ENCODE measurements at places on chromosomes 1 and 21.

GRCh38 chr1:231519166-231519565 is 9.3 kb upstream of the TSNAX start:
- no peak for DNase-seq

DNA sequence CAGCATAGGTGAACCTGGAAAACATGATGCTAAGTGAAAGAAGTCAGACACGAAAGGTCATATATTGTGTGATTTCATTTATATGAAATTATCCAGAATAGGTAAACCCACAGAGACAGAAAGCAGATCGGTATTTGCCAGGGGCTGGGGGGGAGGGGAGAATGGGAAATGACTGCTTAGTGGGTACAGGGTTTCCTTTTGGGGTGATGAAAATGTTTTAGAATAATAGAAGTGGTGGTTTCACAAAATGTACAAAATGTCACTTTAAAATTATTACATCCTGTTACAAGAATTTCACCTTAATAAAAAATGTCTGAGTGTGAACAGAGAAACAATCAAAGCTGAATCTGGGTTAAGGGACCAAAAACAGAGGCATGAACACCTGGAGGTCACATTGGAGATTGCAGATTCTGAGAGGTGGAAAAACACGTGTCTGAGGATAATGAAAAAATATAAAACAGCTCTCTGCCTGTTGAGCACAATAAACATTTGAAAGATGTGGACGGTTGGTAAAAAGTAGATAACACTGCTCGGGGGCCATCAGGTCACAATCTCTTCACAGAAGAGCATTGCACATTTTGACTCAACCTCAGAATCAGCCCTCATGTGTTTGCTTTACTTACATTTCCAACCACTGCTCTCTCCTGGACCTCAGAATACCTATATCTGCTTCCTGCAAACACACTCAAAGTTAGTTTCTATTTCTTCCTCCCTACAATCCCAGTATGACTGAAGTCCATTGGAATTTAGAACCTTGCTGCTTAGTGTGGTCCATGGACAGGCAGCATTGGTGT is 3.2 kb downstream of the SLAMF6 start:
- no peak for DNase-seq

DNA sequence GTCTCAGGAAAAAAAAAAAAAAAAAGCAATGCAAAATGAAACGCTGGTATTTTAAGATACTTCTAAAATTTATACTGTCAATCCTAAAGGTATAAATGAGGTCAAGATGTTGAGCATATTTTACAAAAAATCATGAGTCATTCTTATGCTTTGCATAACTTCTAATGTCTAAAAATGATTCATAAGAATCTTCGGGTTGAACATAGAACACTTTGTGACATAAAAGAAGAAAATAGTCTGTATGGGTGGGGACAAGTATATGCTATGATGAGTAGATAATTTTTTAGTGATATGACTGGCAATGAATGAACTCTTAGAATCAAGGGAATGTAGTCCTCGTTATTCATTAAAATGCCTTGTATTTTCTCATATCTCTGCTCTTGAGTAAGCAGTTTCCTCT is 416.9 kb upstream of the USP24 start:
- no peak for DNase-seq

DNA sequence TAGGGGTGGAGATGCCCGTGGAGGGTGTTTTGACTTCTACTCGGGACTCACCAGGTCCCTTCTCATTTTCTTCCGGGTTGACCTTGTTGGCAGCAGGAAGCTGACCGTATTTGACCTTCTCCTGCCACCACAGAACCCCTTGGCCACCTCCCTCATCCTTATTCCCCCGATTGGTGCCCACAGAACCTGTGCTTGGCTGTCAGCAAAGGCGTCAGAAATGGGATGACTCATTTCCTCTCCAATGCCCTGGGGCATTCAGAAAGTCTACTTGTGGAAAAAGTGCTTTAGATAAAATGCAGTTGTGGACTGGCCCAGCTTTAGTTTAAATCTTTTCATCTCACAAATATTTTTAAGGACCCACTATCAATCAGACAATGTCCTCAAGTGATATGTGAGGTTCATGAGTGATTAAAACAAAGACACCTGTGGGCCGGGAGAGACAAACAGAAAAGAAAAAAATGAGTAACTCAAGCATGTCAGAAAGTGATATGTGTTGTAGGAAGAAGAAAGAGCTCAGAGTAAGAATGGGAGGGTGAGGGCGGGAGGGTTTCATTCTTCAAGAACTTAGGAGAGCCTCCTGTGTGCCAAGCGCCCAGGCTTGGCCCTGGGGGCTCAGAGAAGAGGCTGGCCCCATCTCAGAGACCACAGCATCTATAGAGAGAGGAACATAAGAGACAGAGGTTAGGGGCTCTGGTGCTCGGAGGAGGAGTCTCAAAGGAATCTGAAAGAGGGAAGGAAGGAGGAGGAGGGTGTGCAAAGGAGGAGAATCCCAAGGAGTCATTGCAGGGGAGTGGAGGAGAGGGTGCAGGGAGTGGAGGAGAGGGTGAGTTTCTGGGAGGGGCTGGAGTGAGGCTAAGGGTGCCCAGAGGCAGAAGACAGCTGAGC is 221.6 kb upstream of the VAMP3 start:
- DNase-seq: no peak

DNA sequence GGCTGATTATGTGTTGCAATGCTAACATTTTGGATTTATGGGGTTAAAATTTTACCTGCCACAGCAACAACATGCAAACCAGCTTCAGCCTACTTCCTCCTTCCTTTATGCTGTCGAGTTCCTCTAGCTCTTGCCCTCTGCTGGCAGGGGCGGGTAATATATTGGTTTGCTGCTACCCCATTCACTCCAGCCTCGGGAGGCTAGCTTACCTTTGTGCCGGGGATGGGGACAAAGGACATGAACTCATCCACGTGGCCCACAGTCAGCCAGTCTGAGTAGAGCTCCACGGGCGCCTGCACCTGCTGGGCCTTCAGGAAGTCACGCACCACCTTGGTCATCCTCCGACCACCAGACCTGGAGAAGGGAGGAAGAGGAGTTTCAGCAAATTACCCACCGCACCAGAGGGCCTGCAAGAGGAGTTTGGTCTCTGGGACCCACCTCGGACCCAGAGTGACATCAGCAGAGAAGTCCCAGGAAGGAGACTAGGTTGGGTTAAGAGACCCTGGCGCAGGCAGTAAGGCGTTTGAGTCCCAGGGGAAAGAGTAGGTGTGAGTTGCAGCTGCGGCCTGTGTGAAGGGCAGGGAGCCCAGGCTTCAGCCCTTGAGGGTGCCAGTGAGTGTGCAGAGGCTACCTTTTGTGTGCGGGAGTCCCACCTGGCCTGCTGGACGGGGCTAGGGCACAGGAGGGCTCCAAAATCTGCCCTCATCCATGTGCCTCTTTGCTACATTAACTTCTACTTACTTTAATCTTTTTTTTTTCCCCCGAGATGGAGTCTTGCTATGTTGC is 21.8 kb upstream of the SDHB start:
- no peak for DNase-seq

GRCh38 chr1:156677616-156678596 is 699 bp upstream of the NES start:
- no peak for DNase-seq

- DNase-seq: peak; percentile 42
These were observed at the start of gene MCOLN3 for GRCh38 chr1:85048296-85049064. Gene MCOLN3, minus strand, starts transcription at chr1:85048500. Its CDS starts 3,140 bp downstream, at chr1:85045360.

DNA sequence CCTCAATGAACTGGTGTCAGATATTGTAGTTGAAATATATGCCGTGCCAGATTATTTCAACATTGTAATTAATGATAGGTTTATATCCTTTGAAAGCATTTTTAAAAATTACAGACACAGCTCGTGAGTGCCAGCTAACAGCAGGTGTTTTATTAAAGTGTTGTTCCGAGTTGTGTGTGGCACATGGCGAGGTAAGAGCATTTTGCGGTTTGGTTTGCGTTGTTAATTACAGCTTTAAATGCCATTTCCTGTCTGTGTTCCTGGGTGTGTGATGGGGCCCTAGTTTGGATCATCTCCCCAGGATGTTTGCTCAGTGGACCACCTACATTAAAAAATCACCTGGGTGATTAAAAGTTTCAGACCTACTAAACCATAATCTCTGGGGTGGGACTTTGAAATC is 97.4 kb downstream of the PRDM2 start:
- no peak for DNase-seq

DNA sequence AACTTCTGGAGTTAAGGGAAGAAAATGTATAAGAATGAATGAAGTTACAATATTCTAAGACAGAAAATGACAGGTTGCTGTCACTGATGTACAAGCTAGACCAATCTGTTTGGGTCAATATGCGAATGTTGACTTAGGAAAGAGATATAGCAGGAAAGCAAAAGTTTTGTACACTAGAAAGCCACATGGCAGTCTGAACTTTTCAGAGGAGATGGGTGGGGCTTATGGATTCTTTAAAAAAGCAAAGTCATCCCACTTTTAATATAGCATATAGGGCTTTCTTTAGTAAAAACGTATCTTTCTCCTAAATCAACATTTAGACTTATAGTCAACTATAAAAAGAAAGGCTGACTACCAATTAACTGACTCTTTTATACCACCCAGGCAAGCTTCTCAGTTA is 381.2 kb downstream of the PTPRC start:
- DNase-seq: no peak

GRCh38 chr1:93732514-93732913 is 50.9 kb upstream of the BCAR3 start:
- no peak for DNase-seq

GRCh38 chr1:74773582-74773981 is 40.6 kb downstream of the TYW3 start:
- no peak for DNase-seq

DNA sequence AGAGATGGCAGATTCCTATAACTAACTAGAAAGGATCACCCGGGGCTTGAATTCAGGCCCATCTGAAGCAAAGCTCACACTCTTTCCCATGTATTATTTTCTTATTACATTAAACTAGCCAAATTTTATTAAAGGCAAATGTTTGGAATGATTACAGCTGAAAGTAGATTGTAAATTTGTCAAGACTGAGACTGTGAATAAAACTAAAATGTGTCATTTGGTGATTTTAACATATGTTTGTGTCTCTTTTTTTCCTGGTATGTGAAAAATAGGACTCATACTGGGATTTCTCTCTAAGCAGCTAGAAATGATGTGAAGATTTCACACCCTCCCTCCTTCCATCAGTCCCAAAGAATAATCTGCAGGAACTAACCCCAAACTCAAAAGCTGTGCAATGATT is 19.1 kb upstream of the KIAA0040 start:
- no peak for DNase-seq

- DNase-seq: no peak
These were observed 8.1 kb upstream of the KHDRBS1 start for GRCh38 chr1:32005522-32005921.

DNA sequence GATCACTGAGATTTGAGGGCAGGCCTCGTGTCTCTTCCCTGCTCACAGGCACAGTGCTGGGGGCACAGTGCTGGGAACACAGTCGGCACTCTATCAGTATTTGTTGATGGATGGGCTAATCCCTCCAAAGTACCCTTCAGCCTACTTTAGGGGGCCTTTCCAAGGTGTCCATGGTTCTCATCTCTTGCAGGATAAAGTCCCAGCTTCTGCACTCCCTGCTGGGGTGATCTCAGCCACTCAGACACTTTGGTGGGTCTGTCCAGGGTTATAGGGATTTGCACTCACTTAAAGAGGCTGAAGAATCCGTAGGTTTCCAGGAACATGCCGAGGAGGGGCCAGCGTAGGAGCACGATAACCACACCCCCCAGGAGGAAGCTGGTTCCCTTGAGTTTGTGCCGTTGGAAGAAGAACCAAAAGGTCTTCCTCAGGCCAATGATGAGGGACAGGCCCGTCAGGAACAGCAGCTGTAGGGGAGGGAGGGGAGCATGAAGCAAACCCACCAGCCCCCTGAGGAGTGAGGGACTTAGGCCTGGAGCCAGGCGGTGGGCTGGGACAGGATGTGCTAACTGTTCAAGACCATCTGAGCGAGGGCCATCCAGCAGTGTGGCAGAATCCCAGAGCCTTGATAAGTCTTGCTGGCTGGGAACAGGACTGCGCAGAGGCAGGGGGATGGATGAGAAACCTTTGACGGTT is 5.2 kb upstream of the KISS1 start:
- DNase-seq: no peak

DNA sequence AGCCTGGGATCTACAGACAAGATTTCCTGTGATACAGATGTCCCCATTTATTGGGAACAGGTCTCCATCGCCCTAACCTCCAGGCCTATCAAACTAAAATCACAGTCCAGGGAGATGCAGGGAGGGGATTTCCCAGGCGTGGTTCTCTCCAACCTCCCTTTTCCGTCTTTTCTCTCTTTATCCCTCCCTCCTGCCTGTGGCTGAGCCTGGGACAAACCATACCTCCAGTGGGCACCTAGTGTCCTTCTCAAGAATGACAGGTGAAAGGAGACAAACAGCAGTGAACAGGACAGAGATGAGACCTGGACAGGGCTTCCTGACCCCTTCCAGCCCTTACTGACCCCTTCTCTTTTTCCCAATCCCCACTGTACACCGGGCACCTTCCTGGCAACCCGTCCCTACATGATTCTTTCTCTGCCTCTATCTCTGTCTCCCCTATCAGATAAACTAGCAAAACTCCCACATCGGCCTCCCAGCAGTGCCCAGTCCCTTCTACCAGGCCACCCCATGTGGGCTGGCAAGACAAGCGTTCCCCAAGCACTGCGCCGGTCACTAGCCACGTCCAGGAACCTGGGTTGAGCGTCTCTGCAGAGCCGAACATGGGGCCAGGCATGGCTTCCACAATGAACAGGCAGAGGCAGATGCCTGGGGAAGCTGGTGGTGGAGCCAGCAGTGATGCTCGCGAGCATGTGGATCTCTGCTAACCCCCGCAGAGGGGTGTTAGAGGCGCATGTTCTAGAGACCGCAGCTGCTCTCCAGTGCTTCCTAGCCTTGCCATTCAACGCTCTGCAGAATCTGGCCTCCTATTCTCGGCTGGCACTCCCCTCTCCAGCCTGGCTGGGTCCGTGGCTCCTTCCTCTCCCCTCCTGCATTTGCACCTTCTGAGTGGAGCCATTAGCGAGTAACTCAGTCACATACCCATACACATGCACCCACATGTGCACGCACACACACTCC is 54.7 kb downstream of the ELK4 start:
- no peak for DNase-seq

DNA sequence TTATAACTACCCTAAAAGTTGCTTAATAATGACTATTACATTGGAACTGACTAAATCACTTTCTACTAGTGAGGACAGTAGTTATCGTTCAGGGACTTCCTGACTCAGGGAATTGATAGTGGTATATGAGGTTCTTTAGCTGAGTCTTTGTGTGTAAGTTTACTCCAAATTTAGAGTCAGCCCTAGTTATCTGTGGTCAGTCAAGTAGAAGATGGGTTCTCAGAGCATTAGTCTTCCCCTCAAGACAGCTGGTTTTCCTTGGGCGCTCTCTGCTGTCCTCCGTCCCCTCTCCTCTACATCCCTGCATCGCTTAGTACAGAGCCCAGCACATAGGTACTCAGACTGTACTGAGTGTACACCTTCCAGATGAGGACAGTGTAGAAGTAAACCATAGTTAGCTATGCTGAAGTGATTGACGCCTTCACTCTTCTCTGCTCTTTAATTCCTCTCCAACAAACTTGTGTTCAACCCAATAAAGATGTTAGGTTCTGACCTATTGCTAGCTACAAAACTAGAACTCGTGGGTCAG is 116.5 kb downstream of the C1orf21 start:
- DNase-seq: no peak
